Aorta (tissue), 5 donors: ENCODE measurements at places on chromosomes 11 and 22.

DNA sequence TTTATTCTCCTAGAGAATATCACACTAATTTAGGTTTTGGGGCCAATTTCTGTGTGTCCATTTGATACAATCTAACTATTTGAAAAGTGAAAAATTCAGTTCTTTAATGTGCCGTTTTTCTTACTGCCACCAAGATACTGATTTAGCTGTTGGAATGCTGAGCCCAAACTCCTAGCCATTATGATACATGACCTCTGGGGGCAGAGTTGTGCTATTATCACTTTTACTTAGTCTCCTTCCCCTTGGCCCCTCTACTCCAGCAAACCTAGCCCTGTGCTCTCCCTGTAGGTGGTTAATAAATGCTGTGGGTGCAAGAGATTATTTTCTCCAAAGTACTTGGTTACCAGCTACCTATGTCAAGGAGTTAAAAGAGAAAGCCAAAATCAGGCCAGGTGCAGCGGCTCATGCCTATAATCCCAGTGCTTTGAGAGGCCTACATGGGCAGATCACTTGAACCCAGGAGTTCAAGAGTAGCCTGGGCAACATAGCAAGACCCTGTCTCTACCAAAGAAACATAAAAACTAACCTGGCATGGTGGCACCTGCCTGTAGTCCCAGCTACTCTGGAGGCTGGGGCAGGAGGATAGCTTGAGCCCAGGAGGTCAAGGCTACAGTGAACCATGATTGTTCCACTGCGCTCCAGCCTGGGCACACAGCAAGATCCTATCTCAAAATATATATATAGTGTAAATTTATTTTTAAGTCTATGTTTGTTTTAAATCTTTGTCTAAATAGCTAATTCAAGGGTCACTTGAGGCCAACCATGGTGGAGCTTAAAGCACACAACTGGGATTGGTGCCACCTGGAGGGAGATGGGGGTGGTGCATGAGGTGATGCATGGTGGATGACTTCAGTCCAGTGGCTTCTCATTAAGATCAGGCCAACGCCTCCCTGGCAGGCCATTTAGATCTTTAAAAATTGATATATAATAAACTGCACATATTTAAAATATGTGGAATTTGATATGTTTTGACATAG lies 193.2 kb upstream of the PLET1 start:
- H3K4me1 ChIP-seq, result no peaks in the 10 kb centered on the region
- no peaks in the 10 kb centered on the region for H3K27me3 ChIP-seq
- peak; percentile 52 for DNase-seq
- H3K36me3 ChIP-seq, result no peaks in the 10 kb centered on the region

DNA sequence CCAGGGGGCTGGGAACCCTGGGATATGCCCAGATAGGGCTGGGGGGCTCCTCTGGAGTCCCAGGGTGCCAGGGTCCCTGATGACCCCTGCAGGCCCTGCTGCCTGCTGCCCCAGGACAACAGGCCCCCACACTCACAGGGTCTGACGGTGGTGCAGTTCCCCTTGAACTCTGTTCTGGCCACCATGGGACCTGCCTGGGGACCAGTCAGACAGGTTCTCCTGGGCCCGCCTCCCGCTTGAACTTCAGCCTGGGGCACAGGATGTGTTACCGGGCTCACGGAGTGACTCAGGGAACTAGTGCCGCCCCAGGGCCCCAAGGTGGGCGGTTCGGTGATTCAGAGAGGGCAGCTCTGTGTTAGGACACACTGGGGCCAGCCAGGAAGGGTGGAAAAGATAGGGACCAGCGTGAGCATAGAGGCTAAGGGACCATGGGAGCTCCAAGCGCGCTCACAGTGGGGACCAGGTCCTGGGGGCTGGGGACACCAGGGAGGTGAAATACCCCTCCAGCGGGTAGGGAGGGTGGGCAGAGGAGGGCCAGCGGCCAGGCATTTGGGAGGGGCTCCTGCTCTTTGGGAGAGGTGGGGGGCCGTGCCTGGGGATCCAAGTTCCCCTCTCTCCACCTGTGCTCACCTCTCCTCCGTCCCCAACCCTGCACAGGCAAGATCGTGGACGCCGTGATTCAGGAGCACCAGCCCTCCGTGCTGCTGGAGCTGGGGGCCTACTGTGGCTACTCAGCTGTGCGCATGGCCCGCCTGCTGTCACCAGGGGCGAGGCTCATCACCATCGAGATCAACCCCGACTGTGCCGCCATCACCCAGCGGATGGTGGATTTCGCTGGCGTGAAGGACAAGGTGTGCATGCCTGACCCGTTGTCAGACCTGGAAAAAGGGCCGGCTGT lies 21.5 kb upstream of the TXNRD2 start:
- DNase-seq, result peak; percentile 78
- no peaks in the 10 kb centered on the region for H3K27me3 ChIP-seq
- no peaks in the 10 kb centered on the region for H3K36me3 ChIP-seq
- H3K4me3 ChIP-seq, result no peak overlapping the region
- H3K4me1 ChIP-seq, result no peaks in the 10 kb centered on the region

DNA sequence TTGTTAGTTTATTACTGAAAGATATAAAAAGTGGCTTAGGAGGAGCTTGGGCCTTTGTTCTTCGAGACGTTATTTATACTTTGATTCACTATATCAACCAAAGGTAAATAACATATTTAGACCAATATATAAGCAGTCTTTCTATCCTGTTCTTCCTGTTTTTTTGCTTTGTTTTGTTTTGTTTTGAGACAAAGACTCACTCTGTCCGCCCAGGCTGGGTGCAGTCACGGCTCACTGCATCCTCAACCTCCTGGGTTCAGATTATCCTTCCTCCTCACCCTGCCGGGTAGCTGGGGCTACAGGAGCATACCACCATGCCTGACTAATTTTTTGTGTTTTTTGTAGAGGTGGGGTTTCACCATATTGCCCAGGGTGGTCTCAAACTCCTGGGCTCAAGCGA lies 66.8 kb downstream of the ATM start:
- no peaks in the 10 kb centered on the region for H3K4me1 ChIP-seq
- H3K36me3 ChIP-seq, result no peaks in the 10 kb centered on the region
- H3K4me3 ChIP-seq, result no peak overlapping the region
- no peaks in the 10 kb centered on the region for H3K27me3 ChIP-seq
- no peak for DNase-seq

DNA sequence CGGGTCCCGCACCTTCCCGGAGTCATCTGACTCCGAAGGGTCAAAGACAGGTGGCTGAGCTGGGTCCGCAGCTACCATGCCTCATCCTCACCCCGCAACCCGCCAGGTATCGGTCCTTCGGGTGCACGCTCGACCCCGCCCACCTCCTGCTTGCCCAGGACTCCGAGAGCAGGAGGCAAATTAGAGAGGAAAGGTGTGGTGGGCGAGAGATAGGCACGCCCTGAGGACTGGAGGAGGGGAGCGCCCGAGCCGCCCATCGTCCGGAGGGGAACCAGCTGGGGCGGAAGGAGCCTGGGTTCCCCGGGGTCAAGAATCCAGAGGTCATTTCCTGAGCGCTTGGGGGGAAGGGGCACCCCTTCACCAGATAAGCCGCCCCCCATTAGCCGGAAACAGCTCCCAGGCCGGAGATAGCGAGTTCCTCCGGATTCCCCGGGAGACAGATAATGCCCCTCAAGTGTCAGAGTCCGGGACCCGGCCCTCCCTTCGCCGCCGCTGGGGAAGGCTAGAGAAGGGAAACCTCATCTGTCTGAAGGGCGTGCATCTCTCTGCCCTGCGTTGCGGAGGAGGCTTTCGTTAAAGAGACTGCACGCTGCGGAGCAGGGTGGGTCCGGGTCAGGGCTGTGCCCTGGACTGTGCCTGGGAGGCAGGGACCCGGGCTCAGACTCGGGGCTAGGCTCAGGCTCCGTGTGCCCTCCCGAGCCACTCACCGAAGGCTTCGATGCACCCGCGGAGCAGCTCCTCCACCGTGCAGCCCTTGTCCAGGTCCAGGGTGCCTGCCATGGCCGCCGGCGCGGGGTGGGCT lies 1.7 kb downstream of the RASGRP2 start:
- no peaks in the 10 kb centered on the region for H3K36me3 ChIP-seq
- no peaks in the 10 kb centered on the region for H3K27me3 ChIP-seq
- peak overlapping the region; percentile 19 for H3K27ac ChIP-seq

GRCh38 chr11:113419454-113420003 lies 31.9 kb downstream of the ANKK1 start:
- no peak overlapping the region for H3K27ac ChIP-seq
- H3K4me1 ChIP-seq, result no peaks in the 10 kb centered on the region
- H3K36me3 ChIP-seq, result no peaks in the 10 kb centered on the region
- no peak for DNase-seq

GRCh38 chr11:104738918-104739317 lies 159.3 kb downstream of the CASP12 start:
- no peaks in the 10 kb centered on the region for H3K27me3 ChIP-seq
- H3K4me3 ChIP-seq, result no peak overlapping the region
- no peak for DNase-seq
- H3K36me3 ChIP-seq, result no peaks in the 10 kb centered on the region

DNA sequence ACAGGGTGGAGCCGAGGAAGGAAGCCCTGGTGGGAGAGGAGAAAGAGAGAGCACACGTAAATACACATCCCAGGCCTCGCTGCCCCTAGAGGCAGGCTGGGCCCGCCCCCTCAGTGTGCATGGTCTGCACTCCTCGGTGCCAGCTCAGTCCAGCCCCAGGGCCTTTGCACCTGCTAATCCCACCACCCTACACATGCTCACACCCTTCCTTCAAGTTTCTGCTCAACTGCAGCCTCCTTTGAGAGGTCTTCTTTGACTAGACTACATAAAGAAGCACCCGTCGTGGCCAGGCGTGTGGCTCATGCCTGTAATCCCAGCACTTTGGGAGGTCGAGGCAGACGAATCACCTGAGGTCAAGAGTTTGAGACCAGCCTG lies 5.5 kb downstream of the IL2RB start:
- no peaks in the 10 kb centered on the region for H3K27me3 ChIP-seq
- H3K4me3 ChIP-seq, result no peak overlapping the region
- no peak overlapping the region for H3K27ac ChIP-seq
- DNase-seq, result no peak
- no peaks in the 10 kb centered on the region for H3K36me3 ChIP-seq

- DNase-seq, result no peak
- H3K27me3 ChIP-seq, result no peaks in the 10 kb centered on the region
- no peak overlapping the region for H3K27ac ChIP-seq
- H3K36me3 ChIP-seq, result no peaks in the 10 kb centered on the region
Measured at GRCh38 chr11:69204246-69204940, 48.7 kb downstream of the SMIM38 start.

GRCh38 chr22:33757041-33757801 lies 163.1 kb downstream of the LARGE1 start:
- no peak for DNase-seq
- no peaks in the 10 kb centered on the region for H3K4me1 ChIP-seq
- no peak overlapping the region for H3K27ac ChIP-seq

- H3K4me3 ChIP-seq, result no peak overlapping the region
- H3K27ac ChIP-seq, result no peak overlapping the region
- no peaks in the 10 kb centered on the region for H3K4me1 ChIP-seq
- no peaks in the 10 kb centered on the region for H3K36me3 ChIP-seq
Measured at GRCh38 chr11:132064987-132065620, 694.7 kb downstream of the NTM start.

DNA sequence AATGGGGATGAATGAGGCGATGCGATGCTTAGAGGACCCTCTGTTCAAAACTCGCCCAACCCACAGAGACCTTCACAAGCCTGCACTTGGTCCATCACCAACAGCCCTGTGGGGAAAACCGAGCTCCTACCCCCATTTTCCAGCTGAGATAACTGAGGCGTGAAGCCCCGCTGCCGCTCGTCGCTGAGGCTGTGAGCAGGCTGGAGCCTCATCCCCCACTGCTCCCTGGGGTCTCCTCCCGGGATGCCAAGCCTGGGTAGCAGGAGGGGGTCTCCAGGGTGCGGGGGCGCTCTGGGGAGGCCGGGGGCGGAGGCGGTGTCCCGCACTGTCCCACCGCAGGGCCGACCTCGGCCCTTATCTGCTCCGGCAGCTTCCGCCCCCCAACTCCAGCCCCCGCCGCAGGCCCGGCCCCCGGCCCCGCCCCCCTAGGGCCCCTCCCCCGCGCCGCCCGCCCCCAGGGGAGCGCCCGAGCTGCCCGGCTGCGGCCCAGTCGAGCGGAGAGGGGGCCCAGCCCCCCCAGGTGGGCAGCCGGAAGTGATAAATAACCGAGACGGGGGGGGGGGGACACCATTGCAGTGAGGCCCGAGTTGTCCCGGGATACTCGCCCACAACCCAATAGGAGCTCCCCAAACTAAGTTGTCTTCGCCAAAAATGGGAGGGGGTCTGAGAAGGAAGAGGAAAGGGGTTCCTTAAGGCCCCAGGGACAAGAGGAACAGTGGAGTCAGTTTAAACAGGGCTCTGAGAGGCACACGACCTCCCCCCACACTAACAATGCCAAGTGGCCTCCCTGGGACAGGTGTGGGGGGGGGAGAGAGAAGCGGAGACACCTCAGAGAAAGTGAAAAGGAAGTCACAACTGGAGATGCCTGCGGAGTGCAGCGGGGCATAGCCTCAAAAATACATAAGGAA lies 8.3 kb upstream of the SLC39A13 start:
- peak overlapping the region; percentile 2 for H3K27ac ChIP-seq
- no peaks in the 10 kb centered on the region for H3K27me3 ChIP-seq
- no peaks in the 10 kb centered on the region for H3K36me3 ChIP-seq
- no peaks in the 10 kb centered on the region for H3K4me1 ChIP-seq
- H3K4me3 ChIP-seq, result peak overlapping the region; percentile 44

GRCh38 chr11:20601221-20601914 lies 2.0 kb downstream of the SLC6A5 start:
- no peaks in the 10 kb centered on the region for H3K4me1 ChIP-seq
- DNase-seq, result no peak
- H3K27me3 ChIP-seq, result peaks cover 5% of the 10 kb centered on the region
- H3K4me3 ChIP-seq, result no peak overlapping the region
- H3K36me3 ChIP-seq, result no peaks in the 10 kb centered on the region
- no peak overlapping the region for H3K27ac ChIP-seq

- H3K4me1 ChIP-seq, result no peaks in the 10 kb centered on the region
- no peak overlapping the region for H3K4me3 ChIP-seq
- DNase-seq, result no peak
- no peaks in the 10 kb centered on the region for H3K27me3 ChIP-seq
- no peak overlapping the region for H3K27ac ChIP-seq
Measured at GRCh38 chr22:24430431-24431308, 3.3 kb downstream of the ADORA2A start.

DNA sequence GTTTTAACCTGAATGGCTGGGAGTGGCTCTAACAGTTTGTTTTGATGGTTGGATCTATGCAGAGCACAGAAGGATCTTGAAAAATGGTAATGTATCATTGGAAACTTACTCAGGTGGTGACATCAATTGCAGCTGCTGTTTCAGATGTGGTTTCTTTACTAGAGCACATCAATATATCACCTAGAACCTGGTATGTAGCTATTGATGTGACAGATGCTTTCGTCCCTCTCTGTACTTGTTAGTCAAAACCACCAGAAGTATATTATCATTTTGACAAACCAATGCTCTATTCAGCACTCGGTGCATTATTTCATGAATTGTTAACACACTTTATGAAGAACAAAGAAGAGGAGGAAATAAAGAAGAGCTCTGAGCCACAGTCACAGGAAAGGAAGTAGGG lies 26.6 kb upstream of the SCN3B start:
- H3K27me3 ChIP-seq, result no peaks in the 10 kb centered on the region
- no peak overlapping the region for H3K4me3 ChIP-seq
- H3K36me3 ChIP-seq, result no peaks in the 10 kb centered on the region
- DNase-seq, result no peak
- no peaks in the 10 kb centered on the region for H3K4me1 ChIP-seq
